ENCODE measurements at places on chromosomes 3 and 15.

- DNase-seq, result no peak
Observed at GRCh38 chr3:142285083-142285517, 59.7 kb upstream of the GK5 start.

DNA sequence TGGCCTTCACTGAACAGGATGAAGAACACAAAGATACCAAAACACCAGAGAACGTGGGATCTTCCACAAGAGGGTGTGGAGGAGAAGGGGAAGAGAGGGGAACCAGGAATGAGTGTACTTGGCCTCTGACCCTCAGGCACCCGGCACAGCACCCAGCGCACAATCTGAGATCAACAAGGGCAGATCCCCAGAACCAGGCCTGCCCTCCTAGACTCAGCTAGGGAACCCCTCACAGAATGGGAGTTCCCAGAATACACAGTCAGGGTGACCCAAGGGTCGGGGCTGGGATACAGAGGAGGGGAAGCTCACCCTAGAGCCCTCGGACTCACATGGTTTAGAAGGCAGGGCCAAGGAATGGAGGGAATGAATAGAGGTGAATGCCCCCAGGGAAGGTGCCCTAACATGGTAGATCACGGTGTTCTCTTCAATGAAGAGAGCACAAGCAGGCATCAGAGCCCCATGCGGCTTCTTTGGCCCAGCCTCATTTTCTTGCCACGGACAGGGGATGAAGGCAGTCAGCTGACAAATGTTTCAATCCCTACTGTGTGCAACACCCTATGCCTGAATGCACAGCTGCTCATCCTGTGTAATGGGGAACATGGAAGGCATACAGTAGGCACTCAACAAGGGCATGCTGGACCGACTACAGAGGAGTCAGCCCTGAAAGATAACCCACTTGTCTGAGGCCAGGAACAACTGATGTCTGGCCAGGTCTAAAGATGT, 13.1 kb downstream of the BMF start:
- no peak for DNase-seq

DNA sequence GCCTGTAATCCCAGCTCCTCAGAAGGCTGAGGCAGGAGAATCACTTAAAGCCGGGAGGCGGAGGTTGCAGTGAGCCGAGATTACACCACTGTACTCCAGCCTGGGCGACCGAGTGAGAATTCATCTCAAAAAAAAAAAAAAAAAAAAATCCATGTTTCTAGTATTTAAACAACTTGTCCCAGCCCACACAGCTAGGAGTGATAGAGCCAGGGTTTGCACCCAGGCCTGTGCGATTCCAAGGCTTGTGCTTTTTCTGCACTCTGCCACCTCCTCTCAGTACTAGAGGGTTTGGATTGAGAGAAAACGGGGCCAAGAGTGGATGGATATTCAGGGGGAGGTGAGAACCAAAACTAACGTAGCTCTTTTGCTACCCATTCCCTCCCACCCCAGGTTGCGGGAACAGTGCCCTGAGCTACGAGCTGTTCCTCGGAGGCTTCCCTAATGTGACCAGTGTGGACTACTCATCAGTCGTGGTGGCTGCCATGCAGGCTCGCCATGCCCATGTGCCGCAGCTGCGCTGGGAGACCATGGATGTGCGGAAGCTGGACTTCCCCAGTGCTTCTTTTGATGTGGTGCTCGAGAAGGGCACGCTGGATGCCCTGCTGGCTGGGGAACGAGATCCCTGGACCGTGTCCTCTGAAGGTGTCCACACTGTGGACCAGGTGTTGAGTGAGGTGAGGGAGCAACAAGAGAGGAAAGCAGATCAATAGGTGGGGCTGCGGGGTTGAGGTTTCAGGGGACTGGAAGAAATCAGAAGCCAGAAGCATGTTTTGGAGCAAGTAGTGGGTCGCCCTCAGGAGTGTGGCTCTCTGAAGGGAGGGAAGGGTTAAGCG, 4.1 kb downstream of the CAMK2N2 start:
- DNase-seq, result no peak

DNA sequence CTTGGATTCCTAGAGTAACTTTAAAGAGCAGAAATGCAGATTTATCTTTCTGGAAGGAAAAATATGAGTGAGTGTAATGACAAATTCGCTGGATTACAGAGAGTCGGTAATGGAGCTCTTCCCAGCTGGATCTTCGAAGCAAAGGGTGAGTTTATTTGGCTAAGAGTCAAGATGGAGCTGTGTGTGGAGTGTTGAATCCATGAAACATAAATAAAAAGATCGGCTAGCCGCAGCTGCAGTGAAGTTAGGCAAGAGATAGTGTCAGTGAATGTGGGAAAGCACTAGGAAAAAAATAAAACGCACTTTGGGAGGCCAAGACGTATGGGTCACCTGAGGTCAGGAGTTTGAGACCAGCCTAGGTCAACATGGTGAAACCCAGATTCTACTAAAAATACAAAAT, 10.3 kb downstream of the NAALADL2 start:
- no peak for DNase-seq

DNA sequence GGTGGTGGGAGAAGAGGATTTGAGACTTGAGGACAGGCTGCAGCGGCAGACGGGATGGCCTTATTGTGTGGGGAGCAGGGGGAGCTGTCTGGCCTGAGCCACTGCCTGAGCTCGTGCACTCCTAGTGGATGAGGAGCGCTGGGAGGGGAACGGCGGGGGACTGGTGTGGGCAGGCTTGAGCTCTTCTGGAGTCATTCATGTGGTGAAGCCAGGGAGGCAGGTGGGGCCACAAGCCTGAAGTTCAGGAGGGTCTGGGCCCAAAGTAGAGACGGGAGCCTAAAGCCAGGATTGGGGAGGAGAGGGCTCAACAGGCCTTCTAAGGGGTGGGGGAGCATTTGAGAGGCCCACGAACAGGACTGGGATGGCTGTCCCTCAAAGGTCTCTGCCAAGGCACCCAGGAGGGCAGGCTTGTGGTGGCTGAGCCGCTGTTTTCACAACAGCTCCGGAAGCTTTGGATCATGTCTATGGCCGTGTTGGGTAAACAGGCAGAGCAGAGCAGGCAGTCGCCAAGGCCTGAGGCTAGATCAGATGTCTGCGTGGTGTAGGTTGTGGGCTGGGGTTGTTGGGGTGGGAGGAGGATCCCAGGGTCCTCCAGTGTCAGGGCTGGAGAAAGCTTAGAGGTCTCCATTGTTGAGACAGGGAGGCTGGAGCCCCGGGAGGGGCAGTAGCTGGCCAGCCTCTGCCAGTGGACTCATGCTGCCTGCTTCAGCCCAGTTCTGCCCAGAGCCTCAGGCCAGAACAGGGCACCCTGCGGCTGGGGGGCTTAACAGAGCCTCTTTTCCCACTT, 8.2 kb downstream of the PRKCD start:
- DNase-seq, result no peak

GRCh38 chr3:132721479-132722164, 587 bp downstream of the NPHP3 start:
- DNase-seq, result peak; percentile 61

DNA sequence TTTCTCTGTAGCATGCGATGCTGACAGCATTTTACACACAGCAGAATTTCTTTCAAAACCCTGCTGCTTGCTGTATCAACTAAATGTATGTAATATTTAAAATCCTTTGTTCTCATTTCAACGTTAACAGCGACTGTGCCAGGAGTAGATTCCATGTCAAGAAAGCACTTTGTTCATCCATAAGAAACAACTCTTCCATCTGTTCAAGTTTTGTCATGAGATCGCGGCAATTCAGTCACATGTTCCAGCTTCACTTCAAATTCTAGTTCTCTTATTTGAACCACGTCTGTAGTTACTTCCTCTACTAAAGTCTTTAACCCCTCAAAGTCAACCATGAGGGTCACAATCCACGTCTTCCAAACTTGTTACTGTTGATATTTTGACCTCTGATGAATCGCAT, 50.6 kb downstream of the SMARCC1 start:
- DNase-seq, result no peak

DNA sequence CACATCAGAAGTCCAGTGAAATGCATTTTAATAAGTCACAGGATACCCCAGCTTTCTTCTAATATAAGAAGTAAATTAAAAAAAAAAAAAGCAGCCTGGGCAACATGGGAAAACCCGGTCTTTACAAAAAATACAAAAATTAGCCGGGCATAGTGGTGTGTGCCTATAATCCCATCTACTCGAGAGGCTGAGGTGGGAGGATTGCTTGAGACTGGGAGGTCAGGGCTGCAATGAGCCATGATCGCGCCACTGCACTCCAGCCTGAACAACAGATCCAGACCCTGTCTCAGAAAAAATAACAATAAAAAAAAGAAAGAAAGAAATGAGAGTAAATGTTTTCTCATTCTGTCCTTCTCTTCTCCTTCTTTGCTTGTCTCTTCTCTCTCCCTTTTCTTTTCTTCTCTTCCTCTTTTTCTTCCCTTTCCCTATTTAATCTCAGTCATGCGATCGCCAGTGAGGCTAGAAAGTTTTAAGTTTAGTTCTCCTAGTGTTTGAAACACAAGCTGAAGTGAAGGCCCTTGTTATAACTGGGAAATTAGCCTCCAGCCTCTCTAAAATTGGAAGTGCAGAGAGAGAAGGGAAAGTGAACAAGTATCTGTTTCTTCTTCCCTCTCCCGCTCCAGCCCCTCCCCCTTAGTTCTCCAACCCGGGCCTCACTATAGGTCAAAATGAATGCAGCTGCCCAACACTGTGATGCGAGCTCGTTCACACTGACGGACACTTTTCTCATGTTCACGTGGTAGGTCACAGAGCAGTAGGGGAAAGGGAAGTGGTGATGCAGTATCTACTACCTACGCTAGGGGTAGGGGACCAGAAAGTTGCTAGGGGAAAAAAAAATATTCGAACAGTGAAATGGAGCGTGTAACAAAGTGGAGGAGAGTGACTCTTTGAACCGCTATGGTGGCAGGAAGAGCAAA, 23.5 kb upstream of the TSC22D2 start:
- DNase-seq, result peak; percentile 32

DNA sequence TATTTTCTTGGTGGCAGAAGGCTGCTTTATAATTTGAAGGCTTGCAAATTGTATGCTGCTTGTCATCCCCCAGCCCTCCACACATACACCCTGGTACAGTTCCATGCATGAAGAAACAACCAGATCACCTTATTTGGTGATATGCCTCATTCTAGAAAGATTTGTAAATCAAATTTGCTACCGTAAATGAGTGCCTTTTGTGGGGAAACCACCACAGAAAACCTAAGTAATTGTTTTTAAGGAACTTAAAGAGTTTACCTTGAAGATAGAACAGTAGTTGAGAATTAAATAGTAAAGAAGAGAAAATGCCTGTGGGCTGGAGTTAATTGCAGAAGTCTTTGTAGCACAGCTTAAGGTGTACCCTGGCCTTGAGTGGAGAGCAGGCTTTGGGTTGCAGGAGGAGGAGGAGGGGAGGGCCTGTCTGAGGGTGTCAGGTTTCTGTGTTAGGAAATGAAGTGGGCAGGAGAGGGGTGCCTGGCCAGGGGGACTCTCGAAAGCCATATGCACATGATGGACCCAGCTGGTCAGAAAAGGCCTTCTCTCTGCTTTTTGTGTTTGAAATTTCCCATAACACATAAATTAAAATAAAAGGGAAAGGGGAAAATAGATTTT, 6.9 kb downstream of the NIPA2 start:
- no peak for DNase-seq

DNA sequence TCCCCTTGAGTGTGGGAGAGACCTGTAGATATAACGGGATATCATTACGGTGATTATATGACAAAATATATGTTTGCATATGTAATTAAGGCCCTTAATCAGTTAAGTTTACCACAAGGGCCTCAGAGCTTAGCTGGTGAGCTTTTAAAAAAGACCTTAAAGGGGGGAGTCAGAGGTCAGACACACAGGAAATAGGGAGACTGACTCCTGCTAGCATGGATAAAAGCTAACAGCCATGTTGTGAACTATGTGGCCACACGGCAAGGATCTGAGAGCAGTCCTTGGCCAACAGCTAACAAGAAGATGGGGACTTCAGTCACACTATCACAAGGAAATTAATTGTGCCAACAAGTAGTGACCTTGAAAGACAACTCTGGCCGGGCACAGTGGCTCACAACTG, 3.1 kb downstream of the STAG1 start:
- no peak for DNase-seq

All from cerebellar cortex (tissue), 1 donor.